ENCODE measurements at places on chromosomes 1 and 21.

DNA sequence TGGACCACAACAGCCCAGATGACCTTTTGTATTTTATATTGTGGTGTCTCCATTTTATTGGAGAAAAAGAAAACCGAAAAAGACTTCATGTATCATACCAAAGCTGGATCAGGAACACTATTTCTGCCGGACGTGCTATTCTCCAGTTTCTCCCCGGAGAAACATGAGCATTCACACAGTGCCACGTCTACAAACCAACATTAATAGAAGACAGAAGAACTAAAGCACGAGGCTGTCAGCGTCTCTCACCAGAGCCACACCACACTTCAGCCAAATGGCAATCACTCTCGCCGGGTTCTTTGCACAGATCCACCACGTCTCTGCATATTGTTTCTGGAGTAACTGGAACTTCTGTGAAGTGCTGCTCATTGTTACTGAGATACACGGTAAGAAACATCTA, 24.8 kb downstream of the TP53BP2 start:
- no peak for DNase-seq

DNA sequence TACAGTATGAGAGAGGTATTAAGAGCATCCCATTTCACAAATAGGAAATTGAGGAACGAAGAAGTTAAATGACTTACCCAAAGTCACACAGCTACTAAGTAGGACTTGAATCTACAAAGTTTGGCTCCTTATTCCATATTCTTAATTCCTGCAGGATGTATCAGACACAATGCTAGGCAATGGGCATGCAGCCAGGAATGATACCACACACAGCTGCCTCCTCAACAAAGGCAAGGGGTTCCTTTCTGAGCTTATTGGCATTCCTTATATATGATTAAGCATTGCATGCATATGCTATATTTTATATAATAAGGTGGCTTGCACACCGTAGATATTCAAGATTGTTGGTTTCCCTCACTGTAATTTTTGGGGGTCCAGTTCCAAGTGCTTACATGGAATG, 34.2 kb upstream of the JUN start:
- peak; percentile 84 for DNase-seq

- DNase-seq, result no peak
These were observed 19.4 kb downstream of the SEC16B start for GRCh38 chr1:177950506-177950905.

DNA sequence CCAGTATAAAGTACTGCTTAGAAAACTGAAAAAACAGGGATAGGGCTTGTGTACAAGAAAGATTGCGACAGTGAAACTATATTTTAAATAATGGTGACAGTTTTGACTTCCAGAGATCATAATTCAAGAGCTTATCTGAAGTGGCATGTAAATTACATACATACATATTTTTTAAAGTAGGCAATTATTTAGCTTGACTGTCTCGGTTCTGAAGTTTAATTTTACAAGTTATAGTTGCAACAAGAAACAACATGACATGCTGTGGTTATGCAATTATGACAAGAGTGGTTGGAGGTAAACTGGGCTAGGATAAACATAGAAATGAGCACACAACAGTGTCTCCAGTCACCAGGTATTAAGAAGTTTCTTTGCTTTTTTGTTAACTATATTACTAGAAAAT, 4.1 kb downstream of the C1orf21 start:
- no peak for DNase-seq

GRCh38 chr1:37277366-37277765, 197.0 kb upstream of the ZC3H12A start:
- DNase-seq, result no peak

- DNase-seq, result no peak
These were observed 40.0 kb upstream of the DPH5 start for GRCh38 chr1:101065575-101065974.

- no peak for DNase-seq
These were observed 30.1 kb downstream of the RHOU start for GRCh38 chr1:228765168-228765946.

DNA sequence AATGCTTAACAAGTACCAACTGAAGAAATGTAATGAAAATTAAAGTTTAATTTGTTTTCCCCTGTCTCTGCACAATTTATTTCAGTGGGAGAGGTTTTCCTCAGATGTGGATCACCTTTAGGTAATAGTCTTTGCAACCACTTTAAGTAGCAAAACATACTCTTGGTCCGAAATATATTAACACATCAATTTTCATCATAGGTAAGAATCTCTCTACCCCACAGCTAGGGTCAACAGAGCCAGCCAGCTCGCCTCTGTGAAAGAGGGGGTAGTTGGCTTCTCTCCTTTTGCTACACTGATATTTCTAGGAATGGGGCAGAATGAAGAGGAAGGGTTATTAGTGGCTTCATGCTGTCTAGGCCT, 24.8 kb upstream of the MCL1 start:
- no peak for DNase-seq

DNA sequence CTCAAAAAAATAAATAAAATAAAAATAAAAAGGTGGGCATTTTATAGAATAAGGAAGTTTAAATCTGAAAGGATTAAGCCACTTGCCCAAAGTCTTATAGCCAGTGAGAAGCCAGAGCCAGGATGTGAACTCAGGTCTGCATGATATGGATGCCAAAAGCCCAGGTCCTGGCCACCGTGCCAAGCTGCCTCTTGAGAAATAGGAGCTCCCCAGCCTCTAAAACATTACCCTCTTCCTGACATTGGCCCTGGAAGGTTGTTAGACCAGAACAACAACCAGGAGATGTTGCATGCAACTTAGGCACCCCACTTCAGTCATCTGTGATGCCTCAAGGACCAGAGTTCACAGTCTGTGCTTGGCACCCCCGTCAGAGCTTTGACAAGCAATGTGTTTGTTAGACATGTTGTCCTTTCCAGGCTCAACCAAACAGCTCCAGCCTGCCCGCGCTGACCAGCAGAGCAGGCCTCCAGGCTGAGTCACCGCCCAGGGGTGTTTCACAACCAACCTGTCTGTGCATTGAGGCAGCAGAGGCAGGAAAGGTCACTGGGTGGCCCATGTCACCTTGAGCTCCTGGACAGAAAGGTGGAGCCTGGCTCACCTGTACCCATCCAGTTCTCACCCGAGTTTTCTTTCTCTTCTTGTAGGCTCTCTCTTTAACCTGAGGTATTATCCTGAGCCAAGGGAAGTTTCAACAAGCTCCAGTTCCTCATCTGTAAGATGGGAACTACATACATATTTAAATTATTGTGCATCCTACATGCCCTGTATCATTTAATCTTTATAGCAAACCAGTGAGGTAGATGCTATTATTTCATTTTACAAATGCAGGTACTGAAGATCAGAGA, 14.9 kb upstream of the MED18 start:
- no peak for DNase-seq

DNA sequence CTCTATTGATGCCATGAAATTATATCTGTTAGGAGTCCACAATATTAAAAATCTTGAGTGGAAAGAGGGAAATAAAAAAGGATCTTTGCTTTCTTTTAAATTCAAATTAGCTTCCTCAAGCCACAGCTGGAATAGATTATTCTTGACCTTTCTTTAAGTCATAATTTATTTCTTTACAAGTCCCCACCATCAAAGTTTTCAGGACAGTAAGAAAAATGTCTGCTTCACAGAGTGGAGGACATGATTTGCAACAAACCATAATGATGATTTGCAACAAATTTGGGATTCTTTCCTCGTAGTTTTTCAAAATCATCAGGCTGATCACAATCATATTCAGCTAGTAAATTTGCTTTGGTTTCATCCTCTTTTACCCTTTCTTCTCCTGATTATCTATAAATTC, 301.8 kb upstream of the NRIP1 start:
- DNase-seq, result no peak

DNA sequence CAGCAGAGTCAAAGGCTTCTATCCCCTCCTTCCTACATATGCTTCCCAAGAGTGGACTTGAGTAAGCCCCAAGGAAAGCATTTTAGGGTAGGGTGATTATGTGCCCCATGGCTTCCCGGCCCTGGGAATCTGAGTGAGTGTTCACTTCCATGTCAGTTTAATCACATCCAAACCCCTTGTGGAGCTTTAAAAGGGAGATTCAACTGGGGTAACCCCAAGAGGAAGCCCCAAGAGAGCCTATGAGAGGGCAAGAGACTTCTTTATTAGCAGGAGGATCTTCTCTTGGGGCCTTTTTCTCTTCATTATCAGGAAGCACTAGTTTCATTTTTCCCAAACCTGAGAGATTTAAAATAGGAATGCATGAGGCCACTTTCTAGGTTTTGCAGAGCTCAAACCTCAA, 97.0 kb upstream of the IRF2BP2 start:
- no peak for DNase-seq

GRCh38 chr1:248013229-248013710, at the start of gene OR2L5:
TSS of gene OR2L5 (plus strand) at chr1:248013660. CDS start at chr1:248021948, 8,288 bp downstream.
- DNase-seq, result no peak

DNA sequence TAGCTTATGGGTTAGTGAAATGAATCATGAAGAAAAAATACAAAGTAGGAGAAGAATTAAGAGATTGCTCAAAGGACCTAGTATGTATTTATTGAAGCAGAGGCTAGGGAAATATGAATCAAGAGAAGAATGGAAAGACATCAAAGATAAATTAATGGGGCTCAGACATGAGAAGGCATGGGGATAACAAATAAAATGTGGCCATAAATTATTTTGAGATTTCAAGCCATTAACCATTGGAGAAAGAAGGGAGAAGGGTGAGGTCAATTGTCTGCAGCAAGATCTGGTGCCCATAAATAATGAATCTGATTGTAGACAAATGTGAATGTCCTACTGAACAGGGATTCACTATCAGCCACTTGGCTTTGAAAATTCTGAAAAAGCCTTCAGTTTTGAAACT, 10.2 kb downstream of the KRTAP20-3 start:
- DNase-seq, result no peak

- DNase-seq, result no peak
These were observed 20.8 kb downstream of the FAM151A start for GRCh38 chr1:54602554-54602953.

- no peak for DNase-seq
These were observed 48.2 kb upstream of the A3GALT2 start for GRCh38 chr1:33369081-33369480.

- DNase-seq, result no peak
These were observed 160.0 kb downstream of the NEGR1 start for GRCh38 chr1:72122099-72122880.

- no peak for DNase-seq
These were observed 16.9 kb upstream of the COL11A1 start for GRCh38 chr1:103125219-103125618.

DNA sequence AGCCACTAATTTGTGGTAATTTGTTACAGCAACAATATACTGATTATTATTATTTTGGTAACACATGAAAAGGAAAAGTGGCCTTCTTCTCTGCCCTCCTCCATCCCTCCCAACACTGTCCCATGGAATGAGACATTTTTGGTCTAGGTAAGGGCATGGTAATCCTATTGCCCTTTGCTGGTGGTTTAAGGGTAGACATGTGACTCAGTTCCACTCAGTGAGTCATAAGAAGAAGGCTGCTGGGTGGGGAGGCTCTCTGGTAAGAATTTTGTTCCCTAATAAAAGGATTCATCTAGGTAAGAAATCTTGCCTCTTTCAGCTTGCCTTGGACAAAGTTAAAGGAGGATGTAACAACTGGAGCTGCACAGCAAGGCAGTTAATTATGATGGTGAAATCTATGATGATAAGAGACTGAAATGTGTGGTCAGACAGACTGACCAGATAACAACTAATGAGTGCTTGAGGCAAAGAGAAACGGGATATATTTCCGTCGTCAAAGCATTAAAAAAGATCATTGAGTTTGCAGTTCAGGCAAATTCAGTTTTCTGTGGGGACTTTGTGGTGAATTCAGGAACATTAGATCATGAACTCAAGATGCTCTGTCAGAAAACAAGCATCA, 232.0 kb upstream of the KCNK2 start:
- DNase-seq, result no peak

DNA sequence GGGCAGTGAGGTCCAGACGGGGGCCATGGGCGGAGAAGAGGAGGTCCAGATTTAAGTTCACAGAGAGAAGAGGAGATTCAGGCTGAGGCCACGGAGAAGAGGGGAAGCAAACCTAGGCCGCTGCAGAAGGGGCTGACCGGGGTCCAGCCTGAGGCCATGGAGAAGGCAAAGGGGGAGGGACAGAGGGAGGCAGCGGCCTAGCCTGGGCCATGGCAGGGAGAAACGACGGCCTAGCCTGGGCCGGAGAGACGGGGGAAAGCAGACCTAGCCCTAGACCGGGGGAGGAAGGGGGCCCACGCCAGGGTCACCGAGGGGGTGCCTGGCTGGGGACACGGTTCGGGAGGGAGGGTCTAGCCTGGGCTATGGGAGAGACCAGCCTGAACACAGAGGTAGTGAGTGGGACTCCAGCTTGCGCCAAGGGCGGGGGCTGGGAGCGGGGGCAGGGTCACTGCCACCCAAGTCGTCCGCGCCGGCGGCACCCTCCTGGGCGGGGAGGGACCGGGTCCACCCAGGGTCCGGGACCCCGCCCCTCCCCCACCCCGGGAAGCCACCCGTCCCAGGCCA, 459 bp downstream of the CAPZB start:
- no peak for DNase-seq

GRCh38 chr1:90384193-90384592, 332.9 kb downstream of the BARHL2 start:
- DNase-seq, result no peak

DNA sequence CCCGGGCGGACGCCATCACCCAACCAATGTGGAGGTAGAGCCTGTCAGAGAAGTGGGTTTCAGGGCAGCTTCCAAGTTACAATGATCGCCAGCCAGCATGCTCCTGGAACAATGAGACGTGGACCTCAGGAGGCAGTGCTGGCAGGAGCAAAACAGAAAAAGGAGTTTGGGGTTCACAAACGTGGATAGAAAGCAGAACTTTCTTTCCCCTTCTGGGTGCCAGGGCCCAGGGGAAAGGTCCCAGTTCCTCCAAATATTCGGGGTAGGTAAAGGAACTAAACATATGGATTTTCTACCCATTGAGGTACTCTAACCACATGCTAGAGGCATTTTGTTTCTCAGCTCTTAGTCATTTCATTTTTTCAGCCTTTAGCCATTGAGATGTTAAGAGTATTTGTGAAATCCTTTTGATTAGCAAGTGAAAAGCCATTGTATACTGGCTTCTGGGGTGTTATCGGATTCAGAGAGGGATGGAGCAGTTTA, 488.4 kb upstream of the ADGRL2 start:
- DNase-seq, result no peak

GRCh38 chr21:15730484-15731242, 881 bp downstream of the USP25 start:
- no peak for DNase-seq
